ENCODE measurements at places on chromosomes 3 and 15.

- no peak for DNase-seq
These were observed 357.2 kb downstream of the ZNF385D start for GRCh38 chr3:21393683-21394311.

DNA sequence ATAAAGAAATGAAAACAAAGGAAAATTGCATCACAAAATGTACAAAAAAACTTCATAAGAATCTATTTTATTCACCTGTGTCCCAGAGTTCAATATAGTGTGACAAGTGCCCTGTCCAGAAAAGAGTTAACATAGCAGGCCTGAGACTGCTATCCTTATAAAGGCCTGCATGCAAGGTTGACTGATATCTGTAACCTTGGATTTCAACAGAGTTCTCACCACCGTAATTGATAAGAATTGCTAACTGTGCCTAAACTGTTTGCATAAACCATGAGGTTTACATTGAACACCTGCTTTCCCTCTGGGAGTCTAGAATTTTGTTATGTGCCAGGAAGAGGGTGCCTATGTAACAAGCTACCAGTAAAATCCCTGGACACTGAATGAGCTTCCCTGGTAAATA, 461.7 kb upstream of the DPH6 start:
- DNase-seq: no peak

DNA sequence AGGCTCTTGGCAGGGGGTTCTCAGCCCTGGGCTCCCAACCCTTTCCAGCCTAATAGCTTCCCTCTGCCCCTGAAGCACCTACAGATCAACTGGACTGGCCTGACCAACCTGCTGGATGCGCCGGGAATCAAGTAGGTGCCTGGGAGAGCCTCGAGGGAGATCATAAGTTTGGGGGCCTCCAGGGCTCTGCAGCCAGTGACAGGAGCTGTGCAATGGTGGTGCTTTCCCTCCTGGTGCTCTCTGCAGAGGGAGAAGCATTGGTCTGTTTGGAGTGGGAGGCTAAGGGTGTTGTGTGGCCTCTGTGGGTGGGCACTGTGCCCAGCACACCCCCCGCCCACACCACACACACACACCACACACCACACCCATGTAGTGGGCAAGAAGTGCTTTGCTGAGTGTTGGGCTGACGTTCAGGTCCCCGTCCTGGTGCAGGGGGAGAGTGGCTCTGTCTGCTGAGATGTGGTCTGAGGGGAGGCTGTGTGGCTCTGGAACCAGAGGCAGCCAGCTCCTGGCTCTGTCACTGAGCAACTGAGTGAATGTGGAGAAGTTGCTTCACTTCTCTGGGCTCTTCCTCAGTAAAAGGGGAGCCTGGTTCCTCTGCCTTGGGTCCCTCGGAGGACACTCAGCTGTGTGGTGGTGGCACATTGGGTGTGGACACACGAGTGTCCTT, 26.3 kb downstream of the ESYT3 start:
- no peak for DNase-seq

DNA sequence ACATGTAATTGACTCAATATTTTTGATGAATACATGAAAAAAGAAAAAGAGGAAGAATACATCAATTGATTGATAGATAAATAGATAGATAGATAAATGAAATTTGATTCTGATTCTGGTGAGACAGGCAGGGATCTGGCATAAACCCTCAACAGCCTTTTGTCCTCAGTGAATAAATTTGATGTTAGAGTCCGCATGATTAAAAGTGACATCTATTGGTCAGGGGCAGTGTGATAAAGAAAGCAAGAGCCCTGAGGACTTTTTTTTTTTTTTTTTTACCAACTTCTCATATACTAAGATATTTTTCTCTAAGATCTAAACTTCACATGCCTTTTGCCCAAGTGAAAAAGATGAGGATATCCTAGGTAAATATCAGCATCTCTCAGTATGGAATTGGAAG, 216.4 kb downstream of the LRRC3B start:
- DNase-seq: no peak
